ENCODE measurements at places on chromosomes 7 and 10.

DNA sequence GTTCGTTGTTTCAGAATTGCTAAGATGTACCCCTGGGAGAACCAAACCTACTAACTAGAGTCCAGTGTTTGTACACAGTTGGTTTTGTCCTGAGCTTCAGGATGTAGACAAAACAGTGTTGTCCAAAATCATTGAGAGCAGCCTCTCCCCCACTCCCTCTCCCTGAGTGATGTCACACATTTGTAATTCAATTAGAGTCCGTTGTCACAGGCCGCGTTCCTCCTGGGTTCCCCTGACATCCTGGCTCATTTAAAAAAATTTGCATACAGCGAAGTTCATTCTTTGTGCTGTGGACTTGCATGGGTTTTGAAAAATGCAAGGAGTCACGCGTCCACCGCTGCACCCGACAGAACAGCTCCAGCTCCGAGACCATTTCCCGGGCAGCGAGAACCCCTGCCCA is 10.3 kb downstream of the GRIFIN start:
- DNase-seq = no peak

DNA sequence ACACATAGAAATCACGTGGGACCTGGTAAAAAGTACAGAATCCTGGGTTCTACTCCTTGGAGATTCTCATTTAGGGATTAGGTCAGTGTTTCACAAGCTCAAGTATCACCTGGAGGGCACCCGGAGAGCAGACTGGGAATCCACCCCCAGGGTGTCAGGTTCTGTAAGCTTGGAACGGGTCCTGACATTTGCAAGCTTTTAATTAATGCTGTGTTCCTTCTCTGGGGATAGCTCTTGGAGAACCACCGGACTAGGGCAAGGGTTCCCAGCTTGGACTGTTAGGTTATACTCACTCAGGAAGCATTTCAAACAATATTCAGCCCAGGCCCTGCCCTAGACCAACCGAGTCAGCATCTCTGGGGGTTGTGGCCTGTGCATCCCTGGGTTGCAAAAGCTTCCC is 23.0 kb downstream of the TCF7L2 start:
- DNase-seq = no peak

DNA sequence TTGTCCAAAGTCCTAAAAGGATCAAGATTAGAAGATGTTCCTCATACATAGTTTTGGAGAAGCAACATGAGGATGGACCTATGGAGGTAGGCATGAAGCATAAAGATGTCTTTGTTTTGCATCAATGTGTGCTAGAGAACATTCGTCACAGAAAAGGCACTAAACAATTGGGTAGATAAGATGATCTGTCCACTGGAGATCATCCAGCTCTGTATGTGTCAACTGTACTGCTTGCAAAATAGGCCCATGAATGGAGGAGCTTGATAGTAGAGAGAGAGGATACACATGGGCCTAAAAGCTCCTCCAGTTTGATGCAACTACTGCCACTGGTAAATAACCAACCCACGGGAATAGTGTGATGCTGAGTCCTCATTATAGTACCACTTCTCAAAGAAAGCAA is 286.4 kb upstream of the HGF start:
- no peak for DNase-seq

DNA sequence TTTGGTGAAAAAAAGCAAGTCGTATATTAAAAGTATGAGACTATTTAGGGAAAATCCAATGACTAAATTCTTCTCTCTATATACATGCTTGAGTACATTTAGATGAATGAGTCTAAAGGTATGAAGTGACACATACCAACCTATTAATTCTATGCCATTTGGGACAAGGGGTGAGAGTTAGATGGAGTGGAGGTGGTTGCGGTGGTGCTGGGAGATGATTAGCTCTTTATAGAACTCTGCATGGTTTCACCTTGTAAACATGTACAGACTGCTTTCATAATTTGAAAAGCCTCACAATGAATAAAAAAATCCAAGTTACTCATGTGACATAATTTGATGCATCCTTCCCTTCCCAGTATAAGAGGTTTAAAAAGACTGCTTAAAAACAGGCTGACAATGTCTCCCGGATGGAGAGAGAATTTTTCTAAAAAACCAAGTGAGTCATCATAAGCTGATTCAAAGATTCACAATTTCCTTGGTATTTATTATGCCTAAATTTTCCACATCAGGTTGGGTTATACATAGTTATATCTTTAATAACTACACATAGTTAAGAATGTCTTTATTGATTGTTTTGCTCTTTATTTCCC is 572.8 kb downstream of the REEP3 start:
- no peak for DNase-seq

DNA sequence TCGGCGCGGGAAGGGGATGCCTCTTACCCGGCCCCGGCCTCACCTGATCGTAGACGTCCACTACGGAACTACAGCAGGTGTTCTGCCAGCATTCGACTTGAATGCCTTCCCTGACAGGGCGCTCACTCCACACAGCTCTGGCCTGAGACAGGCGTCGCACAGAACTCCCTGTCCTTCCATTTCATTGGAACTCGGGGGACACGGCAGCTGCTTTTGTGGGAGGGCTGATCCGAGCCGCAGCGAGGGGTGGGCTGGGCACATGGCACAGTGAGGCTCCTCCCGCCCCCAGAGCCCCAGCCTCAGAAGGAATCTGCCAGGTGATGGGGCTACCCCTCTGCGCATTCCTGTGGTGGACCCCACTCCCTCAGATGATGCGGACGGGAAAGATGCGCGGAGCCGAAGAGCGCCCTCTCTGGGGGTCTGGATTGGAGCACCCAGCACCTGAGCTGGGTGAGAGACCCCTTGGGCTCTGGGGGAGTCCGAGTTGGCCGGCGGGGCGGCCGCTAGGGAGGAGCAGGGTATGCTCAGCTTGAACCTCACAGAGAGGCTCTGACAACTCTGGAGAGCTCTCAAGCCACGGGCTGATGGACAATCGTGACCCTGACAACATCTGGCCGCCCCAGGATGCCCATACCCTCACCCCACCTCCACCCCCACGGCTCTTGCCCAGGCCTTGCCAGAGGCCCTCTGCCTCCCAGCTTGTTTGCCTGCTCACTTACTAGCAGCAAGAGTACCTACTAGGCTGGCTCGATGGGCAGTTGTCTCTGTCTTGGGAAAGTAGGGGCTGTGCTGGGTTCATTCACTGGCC is 36.6 kb downstream of the RASGEF1A start:
- no peak for DNase-seq

DNA sequence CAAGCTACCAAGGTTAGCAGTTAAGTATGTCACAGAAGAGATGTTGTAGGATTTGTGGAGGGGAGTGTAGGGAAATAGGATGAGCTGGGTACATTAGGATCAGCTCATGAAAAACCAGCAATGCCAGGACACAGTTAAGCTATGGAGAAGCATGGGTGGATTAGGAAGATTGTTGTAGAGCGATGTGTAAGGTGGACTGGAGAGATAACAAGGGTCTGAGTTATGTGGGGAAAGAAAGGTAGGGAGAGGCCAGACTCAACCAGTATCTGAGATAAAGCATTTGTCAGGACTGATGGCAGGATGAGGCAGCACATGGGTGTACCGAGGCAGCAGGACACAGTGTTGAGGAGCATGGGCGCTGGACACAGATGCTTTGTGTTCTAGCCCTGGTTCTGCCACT is 85.4 kb upstream of the PRR15 start:
- no peak for DNase-seq

GRCh38 chr10:46074196-46074946 is 28.3 kb upstream of the MSMB start:
- DNase-seq = no peak

DNA sequence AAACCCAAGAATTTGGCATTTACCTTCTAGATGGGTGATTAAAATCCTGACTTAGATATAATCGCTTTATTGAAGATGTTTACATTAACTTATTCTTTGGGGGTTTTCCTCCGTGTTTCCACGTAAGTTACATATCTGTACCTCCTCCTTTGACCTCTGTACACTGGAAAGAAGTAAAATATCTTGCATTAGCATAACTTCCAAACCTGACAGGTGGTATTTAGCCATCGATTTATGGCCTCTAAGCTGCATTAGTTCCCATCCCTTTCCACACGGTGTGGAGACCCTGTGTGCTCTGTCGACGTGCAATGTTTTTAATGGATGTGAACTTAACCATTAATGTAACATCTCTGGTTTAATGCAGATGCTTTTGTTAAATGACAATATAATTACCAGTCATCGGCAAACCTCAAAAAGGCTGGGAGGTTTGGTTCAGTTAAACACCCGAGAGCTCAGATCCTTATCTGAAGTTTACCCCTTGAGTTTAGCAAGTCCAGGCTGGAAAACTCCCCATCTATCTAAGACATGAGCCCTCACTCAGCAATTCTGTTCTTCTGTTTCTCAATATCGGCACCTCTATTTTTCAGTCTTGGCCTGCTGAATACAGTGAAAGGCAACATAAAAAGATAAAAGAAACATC is 295.2 kb downstream of the GATA3 start:
- no peak for DNase-seq

DNA sequence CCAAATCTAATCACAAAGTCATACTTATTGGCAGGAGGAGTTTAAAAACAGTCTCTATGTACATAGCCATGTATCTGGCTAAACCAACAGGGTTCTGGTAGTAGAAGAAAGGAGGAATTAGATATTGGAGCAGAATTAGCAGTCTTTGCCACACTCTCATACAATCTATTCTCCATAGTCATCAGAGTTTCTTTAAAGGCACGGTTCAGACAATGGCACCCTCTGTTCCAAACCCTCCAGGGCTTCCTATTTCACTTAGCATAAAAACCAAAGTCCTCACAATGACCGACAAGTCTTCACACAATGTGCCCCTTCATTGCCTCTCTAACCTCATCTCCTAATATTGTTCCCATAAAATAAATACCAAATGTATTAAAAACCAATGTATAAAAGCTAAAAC is 12.7 kb downstream of the ZNF438 start:
- no peak for DNase-seq

- DNase-seq = no peak
Observed at GRCh38 chr7:22364900-22365299, 7.9 kb upstream of the RAPGEF5 start.

DNA sequence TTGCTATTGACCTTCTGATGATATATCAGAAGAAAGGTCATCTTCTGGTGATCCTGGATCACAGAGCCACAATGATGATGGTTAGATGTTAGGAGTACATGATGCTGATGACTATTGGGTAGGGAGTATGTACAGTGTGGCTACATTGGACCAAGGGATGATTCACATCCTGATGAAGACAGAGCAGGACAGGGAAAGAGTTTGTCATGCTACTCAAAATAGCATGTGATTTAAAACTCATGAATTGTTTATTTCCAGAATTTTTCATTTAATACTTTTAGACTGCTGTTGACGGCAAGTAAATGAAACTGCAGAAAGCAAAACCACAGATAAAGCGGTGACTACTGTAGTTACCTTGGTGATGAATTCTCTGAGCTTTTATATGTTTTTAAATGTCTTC is 397.3 kb downstream of the PPP1R3A start:
- DNase-seq = no peak

GRCh38 chr7:80374321-80374720 is 137.5 kb downstream of the GNAT3 start:
- no peak for DNase-seq

GRCh38 chr7:130875901-130876300 is 141.9 kb upstream of the KLF14 start:
- no peak for DNase-seq

Data from activated CD4-positive, alpha-beta T cell treated with anti-CD3 and anti-CD28 coated beads for 4 hours (primary cell).